Stimulated activated CD8-positive, alpha-beta memory T cell treated with anti-CD3 and anti-CD28 coated beads, Interleukin-2, amount 100 ng/mL, for 48 hours (primary cell): ENCODE measurements at places on chromosomes 5 and 9.

DNA sequence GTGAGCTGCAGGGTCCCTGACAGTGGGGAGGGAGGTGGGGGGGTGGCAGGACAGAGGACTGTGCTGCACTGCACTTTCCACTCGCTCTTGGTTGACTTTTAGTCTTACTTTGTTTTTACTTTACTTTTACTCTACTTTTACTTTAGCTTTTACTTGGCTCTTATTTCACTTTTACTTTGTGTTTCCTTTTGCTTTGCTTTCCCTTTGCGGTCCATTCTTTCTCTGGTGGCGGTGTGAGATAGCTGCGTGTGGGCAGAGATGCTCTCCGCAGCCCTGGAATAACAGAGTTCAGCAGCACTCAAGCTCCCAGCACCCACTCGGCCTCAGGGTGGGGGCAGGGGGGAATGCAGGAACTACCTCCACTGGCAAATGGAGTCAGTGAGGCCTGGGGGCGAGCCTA, 4.7 kb downstream of the AK8 start:
- no peak for DNase-seq

GRCh38 chr9:72151104-72151503, 1.9 kb downstream of the GDA start:
- no peak for DNase-seq

- no peak for DNase-seq
These were observed 25.9 kb downstream of the CPLX2 start for GRCh38 chr5:175897285-175897684.

DNA sequence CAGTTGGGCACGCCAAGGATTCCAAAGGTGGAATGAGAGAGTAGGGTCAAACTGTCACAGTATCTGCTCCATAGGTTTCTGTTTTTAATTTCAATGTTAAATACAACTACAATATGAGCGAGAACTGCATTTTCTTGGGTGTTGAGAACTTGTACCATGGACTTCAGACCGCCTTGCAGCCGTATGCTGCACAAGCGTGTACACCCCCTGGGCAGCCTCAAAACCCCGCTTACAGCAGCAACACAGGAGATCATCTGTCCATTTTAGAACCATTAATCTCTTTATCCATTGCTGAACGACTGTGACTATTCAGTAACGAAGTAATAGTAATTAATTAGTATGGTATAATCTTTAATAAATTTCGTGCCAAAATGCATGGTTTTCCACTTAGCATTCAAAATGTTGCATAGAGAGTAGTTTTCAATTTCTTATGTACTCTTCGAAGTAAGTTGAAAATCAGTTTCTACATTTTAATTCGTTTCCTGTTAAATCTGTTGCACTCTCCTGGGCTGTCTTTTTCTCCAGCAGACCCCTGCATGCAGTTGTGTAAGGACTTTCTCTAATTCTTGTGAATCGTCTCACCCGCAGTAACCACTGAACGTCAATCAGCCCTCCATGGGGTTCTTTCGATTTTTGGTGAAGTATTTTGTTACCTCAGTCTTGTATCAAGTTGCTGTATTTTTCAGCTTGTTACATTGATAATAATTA, 42.0 kb upstream of the GARNL3 start:
- DNase-seq, result no peak

DNA sequence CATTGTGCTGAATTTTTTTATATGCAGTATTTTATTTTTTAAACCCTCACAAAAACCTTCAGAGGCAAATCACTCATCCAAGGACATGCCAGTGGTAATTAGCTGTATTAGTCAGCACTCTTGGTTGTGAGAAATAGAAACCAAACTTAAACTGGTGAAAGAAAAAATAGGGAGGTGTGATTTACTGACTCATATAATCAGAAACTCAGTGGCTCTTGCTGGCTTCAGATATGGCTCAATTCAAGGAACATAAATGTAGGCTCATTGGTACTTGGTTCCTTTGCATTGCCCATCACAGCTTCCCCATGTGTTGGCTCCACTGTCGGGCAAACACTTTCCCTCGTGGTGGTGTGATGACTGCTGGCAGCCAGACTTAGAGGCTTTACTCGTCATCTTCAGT, 497.2 kb downstream of the MAT2B start:
- no peak for DNase-seq

DNA sequence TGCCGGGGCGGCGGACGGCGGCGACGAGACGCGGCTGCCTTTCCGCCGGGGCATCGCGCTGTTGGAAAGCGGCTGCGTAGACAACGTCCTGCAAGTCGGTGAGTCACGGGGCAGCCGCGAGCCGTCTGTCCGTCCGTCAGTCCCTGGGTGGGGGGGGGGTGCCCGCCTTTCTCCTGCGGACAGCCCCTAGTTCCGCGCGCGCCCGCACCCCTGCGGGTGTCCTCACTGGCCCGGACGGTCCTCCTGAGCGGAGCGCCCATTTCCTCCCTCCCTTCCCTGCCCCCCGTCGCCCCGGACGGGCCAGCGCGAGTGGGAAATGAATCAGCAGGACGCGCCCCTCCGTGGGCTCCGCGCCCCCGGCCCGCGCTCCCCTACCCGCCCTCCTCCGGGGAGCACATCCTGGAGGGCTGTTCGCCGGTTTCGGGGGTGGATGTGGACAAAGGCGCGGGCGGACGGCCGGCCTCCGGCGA, 828 bp downstream of the ZSWIM6 start:
- peak; percentile 8 for DNase-seq

DNA sequence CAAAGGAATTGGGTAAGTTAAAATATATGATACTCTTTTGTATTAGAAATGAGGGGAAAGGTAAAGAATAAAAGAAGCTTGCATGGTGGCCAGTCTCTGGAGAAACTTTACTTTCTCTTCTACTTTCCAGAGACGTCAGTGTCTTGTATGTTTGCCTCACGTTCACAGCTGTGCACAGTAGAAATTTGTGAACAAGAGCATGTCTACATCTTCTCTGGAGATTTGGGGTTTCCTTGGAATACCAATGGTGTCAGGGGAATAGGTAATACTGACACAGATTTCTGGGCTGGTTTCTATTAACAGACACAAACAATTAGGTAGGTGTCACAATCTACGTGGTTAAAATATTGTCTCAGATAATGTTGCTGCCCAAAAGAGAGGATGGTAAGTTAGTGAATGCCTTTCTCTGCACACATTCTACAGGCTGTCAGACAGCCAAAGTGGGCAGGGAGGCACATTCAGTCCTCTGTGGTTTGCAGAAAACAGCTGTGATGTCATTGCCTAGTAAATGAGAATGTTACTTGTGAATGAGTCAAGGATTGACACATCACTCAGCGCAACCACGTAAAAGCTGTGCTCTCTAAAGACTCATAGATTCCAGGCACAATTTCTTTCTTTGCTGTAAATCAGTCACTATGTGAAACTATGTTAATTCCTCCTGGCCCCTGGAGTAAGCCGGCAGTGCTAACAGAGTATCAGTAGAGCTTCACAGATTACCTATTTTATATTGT, 397.1 kb downstream of the MAN2A1 start:
- DNase-seq, result peak; percentile 30

- DNase-seq, result no peak
These were observed 74.6 kb upstream of the ORM1 start for GRCh38 chr9:114248299-114248707.

DNA sequence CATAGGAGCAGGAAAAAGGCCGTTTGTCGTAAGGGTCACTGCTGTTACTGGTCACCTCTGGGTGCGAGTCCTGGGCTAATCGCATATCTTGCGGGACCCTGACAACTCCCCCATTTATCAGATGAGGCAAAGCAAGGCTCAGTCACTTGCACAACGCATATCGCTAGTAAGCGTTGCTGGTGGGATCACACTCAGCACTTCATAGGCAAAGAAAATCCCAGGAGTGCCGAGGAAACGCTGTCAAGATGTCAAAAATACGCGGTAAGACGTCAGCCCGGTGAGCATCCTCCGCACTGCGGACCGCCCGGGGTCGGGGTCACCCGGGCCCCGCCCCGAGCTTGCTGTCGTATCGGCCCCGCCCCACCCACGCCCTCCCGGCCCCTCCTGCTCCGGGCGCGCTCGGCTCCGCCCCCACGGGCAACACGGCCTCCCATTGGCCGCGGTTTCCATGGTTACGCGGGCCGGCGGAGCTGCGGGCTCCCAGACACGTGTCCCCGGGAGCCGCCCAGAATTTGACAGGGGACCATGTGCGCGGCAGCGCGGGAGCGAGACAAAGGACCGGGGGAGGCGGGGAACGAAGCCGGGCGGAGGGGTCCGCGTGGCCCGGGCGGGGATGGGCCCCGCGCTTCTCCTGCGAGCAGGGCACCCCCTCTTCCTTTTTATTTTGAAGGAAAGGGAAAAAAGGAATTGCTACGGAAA, 80.2 kb upstream of the IER5L start:
- DNase-seq, result peak; percentile 87

- no peak for DNase-seq
These were observed 184.0 kb downstream of the SYK start for GRCh38 chr9:90985631-90986030.

DNA sequence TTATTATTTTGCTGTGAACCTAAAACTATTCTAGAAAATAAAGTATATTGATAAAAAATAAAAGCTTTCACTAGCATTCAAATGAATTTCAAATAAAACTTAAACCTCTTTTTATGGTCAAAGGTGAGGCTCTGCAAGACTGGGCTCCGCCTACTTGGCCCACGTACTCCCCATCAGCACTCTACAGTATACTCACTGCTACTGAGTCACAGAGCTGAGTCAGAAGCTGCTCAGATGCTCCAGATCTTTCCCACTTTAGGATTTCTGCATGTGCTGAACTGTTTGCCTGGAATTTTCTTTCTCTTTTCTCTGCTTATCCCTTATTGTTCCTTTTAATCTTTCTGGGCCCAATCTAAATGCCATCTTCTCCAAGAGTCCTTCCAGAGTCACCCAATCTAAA, 331.9 kb upstream of the CCNG1 start:
- no peak for DNase-seq

- DNase-seq, result no peak
These were observed 17.6 kb upstream of the SHOC1 start for GRCh38 chr9:111812337-111812736.

DNA sequence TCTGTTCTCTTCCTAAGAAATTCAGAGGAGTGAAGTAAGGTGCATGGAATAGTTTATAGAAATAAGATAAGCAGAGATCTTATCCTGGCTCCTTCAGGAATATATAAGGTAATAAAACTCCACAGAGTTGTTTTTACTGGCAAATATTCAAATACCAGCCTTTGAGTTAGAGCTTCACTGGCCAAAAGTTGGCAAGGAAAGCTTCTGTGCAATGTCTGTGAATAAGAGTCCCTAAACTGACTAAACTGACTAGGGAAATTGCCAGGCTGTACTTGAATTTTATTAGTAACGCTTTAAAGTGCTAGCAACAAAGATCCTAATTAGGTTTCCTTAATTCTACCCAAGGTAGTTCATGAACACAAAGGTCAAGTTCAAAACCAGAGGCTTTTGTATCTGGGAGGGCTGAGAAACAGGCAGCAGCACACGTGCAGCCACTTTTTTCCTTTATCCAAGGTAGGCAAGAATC, 131.1 kb upstream of the MPDZ start:
- no peak for DNase-seq

DNA sequence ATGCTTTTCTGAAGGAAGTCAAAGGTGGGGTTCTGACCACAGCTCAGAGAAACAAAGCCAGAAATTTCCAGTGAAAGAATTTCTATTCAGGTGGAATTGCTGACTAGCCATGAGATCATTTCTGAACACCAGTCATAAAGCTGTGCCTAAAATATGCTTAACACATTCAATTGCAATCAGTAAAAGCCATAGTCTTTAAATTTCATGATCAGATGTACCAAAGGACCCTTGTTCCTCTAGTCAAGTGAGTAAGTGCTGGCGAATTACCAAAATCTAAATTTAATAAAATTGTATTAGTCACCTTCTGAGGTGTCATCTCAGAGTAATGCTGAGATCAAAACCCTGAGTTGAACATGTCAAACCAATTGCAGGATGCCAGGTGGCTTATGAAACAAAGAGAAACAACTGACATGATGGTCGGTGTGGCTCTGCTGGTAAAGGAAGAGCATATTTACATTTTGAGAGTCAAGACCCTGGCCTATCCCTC, 334.2 kb upstream of the CCNH start:
- no peak for DNase-seq

GRCh38 chr5:108884736-108885135, 137.0 kb downstream of the FER start:
- no peak for DNase-seq

DNA sequence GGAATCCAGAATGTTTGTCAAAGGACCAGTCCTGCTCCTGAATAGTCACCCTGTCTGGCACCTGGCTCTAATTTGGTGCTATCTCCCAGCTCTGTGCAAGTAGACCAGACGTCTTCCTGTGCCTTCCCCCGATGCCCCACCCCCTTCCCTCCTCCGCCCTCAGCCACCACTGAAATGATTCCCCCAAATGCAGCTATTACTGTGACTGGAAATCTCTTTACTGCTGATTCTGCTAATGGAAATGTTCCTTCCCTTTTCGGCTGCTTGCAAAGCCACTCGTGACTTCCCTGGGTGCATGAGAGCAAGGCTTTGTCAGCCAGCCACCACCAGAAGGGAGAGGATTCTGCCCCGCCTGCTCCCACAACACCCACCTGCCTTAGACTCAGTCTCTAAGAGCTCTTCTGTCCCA, 11.4 kb downstream of the ASTN2 start:
- DNase-seq, result no peak

GRCh38 chr5:58827463-58827862, 244.6 kb downstream of the RAB3C start:
- no peak for DNase-seq

DNA sequence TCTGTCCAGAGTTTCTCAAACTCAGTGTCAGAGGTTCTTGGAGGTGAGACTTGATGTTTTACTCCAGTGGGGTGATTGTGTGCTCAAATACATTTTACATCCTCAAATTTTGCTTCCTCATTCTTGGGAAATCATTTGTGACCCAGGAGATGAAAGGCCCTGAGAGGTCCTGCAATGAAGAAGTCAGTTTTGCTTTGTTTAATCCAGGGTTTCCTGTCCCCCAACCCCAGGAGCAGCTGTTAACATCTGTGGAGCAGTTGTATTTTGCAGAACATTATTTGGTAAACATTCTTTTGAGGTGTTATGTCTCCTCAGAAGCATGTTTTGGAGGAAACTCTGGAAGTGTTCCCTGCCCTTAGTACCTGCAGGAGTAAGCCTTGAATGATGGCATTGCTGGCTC, 59.8 kb downstream of the DAB2IP start:
- DNase-seq, result no peak

DNA sequence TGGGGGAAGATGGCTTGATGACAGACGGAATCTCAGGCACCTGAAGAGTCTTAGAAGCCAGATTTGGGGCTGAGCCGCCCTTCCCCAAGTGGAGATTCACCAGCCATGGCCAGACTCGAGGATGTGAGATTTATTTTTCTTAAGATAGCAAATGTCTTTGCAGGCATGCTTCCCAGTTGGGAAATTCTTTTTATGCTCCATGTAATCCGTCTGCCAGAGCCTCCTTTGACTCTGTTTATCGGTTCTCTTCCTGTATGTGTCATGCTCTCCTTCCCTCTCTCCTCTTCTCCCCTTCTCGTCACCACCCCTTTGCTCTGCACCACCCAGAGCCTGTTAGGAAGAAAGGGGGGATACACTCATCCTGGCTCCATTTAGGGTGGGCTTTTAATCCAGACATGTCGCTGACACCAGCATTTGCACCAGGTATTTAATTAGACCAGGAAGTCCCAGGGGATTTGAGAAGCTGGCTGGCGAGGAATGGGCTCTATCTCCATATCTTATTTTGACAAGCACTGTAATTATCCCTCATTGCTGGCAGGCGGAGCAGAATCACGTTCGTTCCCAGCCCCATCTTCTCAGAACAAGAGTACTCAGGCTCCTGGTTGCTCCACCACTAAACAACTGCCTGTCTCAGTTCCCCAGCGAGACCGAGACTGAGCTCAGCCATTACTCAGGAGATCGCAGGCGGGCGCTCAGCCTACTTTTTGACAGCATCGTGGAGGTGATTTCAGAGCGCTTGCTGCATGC, 50.9 kb downstream of the KCNIP1 start:
- no peak for DNase-seq
